ENCODE measurements at places on chromosomes 5 and 9.

GRCh38 chr5:117665121-117665520 lies 1090.5 kb upstream of the SEMA6A start:
- no peak for DNase-seq

- no peak for DNase-seq
Measured at GRCh38 chr9:93081931-93082330, 14.1 kb upstream of the CARD19 start.

- no peak for DNase-seq
Measured at GRCh38 chr5:8081179-8081578, 212.2 kb downstream of the MTRR start.

GRCh38 chr5:17436350-17436749 lies 61.7 kb upstream of the TAF11L2 start:
- no peak for DNase-seq

DNA sequence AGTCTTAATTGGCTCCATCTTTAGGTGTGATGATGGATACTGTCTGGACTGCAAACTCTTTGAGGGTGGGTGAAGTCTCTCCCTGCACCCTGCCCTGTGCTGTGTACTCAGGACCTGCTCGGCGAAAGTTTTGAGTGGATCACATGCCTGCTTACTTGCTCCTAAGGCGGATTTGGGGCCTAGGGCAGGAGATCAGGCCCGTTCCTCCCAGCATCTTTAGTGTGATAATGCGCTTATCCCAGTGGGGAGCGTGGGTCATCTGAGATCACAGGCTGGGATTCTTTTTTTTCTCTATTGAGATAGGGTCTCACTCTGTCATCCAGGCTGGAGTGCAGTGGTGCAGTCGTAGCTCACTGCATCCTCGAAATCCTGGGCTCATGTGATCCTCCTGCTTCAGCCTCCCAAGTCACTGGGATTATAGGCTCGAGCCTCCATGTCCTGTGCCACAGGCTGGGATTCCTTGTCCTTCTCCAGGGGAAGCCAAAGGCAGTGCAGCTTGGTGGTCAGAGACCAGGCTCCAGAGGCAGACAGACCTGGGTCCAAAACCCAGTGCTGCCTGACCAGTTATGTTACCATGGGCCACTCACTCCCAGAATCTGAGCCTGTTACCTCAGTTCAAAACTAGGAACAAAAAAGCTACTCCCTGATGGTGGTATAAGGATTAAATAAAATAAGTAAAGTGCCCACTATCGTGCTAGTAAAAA lies 59.7 kb downstream of the ZNF618 start:
- DNase-seq: no peak

DNA sequence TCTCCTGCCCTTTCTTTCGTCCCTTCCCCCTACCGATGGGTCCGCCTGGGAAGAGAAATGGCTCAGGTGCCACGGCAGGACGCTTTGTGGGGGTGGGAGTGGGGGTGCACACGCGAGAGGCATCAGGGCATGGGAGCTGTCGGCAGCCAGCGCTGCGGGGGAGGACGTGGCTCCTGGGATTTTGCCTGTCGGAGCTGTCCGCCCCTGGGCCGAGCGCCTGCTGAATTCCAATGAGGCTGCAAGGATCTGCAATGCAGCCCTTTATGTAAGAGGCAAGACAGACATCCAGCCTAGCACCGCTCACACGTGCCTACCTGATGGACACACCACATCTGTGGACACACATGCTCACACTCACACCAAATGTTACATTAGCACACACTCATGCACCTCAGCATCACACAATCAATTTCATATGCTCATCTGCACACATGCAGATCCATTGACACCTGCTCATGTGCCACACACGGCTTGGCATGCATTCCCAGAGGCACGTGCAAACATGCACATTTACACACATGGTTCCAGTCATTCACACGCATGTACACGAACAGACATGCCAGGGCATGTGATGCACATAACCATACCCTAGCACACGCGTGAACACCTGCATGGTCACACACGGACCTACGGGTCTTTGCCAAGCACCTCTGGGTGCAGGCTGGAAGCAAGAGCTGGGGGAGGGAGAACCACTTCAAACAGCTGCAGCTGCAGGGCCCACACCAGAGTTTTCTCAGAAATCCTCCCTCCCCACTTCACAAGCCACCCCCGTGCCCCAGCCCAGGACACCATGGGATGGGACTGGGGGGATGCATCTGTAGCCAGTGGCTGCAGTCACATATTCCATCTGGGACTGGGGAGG lies 1.4 kb downstream of the GRIN1 start:
- DNase-seq: no peak

GRCh38 chr9:36401897-36402480 lies 1.9 kb upstream of the RNF38 start:
- no peak for DNase-seq

DNA sequence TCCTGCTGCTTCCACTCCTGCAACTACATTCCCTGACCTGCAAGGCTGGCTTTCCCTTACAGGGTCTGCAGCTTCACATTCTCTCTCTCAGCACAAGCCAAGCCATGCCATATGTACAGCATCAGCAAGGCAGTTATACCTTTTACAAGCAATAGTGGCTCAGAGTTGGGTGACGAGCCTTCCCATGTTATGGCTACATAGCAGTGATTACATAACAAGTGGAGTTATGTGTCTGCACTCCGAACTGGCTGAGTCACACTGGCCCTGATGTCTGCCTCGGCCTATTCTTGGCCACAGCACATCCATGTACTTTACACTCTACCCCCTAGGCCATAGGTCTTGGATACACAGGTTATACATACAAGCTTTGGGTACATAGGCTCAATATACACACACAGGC lies 52.0 kb upstream of the SNCAIP start:
- DNase-seq: no peak

DNA sequence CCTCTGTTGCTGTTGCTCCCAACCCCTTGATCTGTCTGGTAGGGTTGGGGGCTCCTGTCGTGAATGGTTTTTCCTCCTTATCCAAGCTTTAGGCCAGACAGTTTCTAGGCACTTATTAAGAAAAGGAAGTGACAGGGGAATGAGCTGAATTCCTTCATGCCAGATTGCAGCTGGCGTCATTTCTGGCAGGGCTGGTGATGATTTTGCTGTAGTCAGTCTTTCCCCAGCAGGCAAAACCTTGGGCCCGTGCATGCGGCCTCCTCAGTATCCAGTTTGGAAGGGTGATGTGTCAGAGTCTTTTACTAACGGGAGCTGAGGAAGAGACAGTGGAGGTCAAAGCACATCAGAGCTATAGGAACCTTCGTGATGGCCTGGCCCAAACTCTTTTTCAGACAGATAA lies 58.8 kb downstream of the COL27A1 start:
- no peak for DNase-seq

DNA sequence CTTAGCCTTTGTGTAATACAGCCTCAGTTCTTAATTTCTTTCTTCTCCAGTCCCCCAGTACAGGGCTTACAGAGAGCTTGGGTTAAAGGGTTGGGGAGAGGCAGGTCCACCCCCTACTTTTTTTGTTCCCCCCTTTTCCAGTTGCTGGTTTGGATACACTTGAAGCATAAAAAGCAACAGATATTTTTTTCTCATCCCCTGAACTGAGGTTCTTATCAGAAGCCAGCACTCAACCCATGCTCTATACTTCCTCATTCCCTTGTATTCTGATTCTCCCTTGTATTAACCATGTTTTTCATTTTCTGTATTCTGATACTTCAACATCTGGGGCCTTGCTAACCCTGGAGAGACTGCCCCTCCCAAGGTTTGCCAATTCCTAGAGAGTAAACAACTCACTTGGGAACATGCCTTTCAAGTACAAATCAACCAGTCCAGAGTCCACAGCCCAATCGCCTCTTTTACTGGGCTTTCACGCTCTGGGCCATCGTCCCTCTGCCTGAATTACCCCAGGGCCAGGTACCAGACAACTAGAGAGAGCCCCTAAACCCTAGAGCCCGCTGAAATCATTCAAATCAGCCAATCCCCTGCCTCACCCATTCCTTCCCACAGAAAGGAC lies 333.4 kb upstream of the PUM3 start:
- DNase-seq: no peak

DNA sequence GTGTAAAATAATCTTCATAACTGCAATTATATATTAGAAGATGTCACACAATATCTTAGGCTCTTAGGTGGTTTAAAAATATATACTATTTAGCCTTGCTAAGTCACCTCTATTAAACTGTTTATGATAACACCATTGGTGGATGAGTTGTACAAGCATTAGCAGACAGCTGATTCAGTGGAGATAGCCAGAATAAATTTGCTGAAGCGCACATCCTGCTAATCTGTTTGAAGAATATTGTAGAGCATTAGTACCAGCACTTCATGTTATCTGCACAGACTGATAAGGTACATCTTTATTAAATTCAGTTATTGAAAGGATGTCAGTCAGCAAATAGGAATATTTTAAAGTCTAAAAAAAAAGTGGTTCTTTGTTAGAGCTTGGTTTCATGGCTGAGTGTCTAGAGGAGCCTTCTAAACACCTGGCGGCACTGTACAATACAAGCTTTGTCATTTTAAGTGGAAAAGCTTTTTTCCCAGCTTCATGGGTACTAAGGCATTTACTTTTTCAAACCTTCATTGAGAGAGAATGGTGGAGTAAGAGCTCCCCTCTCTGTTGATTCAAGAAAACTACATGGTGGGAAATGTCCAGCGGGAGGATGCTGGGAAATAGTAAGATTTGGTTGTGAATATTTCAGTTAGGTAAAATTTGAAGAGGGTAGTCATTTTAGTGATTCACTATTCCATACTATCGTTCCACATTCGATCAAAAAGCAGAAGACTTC lies 275.1 kb downstream of the SLF1 start:
- no peak for DNase-seq

DNA sequence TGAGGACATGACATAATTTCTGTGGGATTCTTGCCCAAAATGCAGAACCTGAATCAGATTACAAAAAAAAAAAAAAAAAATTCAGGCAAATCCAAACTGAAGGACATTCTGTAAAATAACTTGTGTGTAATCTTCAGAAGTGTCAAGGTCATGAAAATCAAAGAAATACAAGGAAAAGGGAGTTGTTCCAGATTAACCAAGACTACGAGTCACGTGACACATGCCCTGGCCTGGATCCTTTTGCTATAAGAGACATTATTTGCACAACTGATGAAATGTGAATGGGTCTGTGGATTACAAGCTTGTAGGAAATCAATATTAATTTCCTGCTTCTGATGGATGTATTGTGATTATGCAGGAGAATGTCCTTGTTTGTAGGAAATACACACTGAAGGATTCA lies 216.8 kb upstream of the NFIL3 start:
- DNase-seq: no peak

DNA sequence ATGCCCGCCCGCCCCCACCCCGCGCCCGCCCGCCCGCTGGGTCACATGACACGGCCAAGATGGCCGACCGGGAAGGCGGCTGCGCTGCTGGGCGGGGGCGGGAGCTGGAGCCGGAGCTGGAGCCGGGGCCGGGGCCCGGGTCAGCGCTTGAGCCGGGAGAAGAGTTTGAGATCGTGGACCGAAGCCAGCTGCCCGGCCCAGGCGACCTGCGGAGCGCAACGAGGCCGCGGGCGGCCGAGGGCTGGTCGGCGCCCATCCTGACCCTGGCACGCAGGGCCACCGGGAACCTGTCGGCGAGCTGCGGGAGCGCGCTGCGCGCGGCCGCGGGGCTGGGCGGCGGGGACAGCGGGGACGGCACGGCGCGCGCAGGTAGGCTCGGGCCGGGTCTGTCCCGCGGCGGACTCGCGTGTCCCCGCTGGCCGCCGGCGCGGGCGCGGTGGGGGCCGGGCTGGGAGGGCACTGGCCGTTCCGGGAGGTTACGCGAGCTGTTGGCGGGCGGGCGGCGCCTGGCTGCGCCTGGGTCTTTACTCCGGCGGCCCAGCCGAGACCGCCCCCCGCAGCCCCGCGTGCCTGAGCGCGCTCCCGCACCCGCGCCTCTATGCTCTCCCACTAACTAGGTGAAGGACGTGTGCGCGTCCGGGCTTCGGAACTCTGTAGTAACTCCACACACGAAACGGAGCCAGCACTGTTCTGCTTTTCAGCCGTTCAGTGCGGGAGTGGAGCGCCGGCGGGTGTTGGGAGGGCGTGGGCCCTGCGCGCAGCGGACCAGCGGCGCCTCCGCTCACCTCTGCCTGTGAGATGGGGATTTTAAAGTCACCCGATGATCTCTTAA lies at the start of gene RUFY1:
Gene RUFY1 (plus strand): TSS at position 44 of the 832 bp plus-strand sequence. CDS start 16 bp downstream, at position 60.
- DNase-seq: no peak

- DNase-seq: no peak
Measured at GRCh38 chr5:65009207-65009606, 240.5 kb downstream of the CWC27 start.

DNA sequence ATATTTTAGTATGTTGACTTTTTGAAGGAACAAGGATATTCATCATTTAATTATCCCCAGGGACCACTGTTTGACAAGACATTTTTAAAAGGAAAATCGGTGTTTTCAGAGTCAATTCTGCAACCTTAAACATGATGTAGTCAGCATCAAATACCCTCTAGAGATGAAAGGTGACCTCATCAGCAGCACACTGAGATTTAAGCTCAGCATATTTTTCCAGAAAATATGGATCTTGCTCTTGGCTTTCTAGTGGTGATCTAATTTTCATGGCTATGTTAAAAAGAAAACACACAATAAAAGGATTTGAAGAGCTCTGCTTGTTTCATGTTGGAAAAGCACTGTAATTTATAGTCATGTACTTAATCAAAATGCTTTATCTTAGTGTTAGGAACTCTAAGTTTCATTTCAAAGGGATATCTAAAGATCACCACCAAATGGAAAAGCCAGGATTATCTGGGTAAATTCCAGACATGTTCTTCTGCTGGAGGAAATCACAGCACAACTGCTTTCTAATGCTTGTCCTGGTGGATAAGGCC lies 487.2 kb downstream of the ENC1 start:
- no peak for DNase-seq

DNA sequence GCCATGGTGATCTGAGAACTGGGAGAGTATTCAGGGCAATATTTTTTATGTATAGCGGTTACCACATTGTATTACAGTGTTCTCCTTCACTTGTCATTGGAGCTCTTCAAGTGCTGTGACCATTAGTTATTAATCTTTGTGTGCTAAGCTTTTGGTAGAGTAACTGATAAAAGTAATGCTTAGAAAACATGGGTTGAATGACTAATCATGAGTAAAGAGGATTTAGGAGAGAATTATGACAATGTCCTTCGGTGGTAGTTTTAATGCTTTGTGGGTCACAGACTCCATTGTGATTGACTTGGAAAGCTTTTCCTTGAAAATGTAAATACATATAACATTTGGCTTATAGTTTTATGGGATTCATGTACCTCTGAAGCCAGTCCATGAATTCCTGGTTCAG lies 21.4 kb downstream of the TGFBR1 start:
- no peak for DNase-seq

DNA sequence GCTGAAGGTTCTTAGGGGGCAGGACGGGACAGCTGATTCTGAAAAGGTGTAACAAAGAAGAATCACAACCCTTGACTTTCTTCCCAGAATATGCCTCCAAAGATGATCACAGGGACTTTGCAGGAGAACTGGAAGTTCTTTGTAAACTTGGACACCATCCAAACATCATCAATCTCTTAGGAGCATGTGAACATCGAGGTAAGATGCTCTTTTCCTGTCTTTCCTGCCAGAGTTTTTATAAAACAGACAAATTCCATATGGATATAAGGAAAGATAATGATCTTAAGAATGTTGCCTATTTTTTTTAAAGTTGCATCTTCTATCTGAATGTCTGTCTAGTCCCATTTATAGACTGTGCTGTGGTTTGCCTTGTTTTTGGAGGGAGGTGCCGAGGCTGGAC lies 87.9 kb downstream of the EQTN start:
- DNase-seq: no peak

All from cortex of kidney (tissue), 1 donor.